Lung (tissue), 17 donors: ENCODE measurements at places on chromosomes 11 and 22. TPM values are rescaled to one million over a fixed set of nuclear protein-coding genes. Genes with fewer than 3 reads are reported as not detected.

The MYO7A gene
- total RNA-seq = 8.3 TPM

- no peak overlapping the region for H3K27ac ChIP-seq
- no peaks in the 10 kb centered on the region for H3K27me3 ChIP-seq
- no peak for DNase-seq
- H3K4me3 ChIP-seq = no peak overlapping the region
- H3K4me1 ChIP-seq = no peaks in the 10 kb centered on the region
These were observed 84.0 kb downstream of the MYEOV start for GRCh38 chr11:69377953-69378302.

DNA sequence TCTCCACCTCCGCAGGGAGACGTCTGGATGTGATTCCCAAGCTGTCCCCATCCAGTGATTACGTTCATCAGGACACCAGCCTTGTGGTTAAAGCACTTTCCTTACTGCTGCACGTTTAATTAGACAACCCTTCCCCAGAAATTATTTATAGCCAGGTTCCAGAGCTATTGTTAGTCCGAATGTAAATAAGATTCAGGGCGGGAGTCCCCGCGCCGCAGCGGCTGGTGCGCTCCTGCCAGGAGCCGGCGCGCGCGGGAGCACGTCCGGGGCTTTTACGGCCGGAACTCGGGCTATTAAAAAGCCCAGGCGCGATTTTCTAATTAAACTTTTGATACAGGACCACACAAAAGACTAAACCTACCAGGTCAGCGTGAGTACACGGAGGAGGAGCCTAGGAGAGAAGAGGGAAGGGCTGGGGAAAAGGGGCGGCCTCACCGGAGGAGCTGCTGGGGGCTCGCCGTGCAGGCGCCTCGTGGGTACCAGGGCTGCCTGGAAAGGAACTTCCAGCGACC lies 538.3 kb downstream of the OPCML start:
- no peak overlapping the region for H3K4me3 ChIP-seq
- H3K36me3 ChIP-seq = no peaks in the 10 kb centered on the region
- peaks cover 41% of the 10 kb centered on the region for H3K27me3 ChIP-seq
- no peak for DNase-seq
- H3K4me1 ChIP-seq = no peaks in the 10 kb centered on the region

GRCh38 chr11:40393511-40393910 lies 1065.9 kb downstream of the LRRC4C start:
- no peak for DNase-seq
- no peaks in the 10 kb centered on the region for H3K36me3 ChIP-seq
- H3K27me3 ChIP-seq = no peaks in the 10 kb centered on the region

DNA sequence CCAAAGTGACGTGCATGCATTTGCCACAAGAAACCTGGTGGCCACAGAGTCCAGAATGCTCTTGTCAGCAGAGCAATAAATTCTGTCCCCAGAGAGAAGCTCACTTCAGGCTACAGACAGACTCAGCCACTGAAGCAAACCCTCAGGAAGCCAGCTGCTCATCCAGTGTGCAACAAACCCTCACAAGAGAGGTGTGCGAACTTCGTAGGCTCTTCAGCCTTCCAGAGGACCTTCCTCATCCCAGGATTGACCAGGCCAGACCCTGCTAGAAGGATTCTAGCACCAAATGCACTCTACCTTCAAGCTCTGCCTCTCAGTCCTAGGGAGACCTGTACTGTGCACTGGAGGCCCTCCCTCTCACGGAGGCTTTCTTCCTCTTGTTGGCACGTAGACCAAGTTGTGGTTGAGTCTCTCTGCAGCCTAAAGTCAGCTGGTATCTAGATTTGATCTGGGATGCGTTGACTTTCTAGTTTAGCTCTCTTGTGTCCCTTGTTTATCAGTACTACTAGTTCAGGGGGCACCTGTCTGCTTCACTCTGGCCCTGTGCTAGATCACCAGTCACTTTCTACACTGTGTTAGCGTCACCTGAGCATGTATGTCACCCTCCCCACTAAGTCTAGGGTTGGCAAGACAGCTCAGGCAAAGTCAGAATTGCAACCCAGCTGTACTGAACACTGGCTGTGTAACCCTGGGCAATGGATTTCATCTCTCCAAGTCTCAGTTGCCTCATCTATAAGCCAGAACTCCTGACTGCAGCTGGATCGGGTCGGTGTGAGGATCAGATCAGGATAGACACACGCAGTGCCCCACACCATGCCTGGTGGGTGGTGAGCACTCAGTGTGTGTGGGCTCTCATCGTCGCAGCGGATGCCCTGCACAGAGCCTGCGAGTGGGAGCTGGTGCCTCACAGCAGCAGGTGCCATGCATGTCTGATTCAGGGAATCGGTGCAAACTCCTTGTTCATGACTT lies 22.1 kb upstream of the TMPRSS13 start:
- no peaks in the 10 kb centered on the region for H3K27me3 ChIP-seq
- no peak for DNase-seq
- H3K27ac ChIP-seq = no peak overlapping the region
- H3K4me3 ChIP-seq = no peak overlapping the region
- H3K36me3 ChIP-seq = no peaks in the 10 kb centered on the region

DNA sequence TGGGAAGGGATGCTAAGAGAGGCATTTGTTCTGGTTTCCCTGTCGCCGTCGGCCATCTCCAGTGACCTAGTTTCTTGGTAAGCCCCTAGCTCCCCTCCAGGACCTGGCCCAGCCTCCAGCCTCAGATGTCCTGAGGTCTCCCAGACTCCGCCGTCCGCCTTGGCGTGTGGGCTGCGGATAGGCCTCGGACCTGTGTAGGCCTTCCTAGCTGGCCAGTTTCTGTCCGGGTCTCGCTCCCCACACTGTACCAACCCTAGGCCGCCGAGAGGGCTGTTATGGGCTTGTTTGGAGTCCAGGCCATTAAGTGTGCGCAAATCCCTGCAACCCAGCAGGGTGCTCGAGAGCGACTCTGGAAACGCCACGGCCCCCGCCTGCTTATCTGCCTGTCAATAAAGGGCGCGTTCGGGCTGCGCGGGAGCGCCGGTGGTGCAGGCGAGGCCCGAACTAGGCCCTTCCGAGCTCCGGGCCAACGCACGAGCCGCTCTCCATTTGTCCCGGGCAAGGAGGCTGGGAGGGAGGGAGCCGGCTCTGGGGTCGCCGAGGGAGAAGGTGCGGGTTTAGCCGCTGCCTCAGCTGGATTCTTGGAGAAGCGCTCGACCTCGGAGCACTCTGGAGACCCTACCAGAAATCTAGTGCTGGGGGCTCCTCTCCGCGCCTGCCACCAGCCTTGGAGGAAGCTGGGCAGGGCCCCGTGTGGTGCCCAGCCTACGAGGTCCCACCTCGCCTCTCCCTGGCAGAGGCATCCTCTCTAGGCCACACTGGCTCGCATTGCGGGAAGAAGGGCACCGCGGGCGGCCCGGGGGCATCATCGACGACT lies 8.7 kb upstream of the PAX6 start:
- H3K36me3 ChIP-seq = no peaks in the 10 kb centered on the region
- H3K27ac ChIP-seq = no peak overlapping the region
- peaks cover 98% of the 10 kb centered on the region for H3K27me3 ChIP-seq
- DNase-seq = peak; percentile 14

The SNX32 gene
- total RNA-seq = 0.77 TPM

- H3K4me1 ChIP-seq = no peaks in the 10 kb centered on the region
- H3K4me3 ChIP-seq = no peak overlapping the region
- no peak overlapping the region for H3K27ac ChIP-seq
- no peaks in the 10 kb centered on the region for H3K27me3 ChIP-seq
- no peaks in the 10 kb centered on the region for H3K36me3 ChIP-seq
- no peak for DNase-seq
These were observed 152.0 kb downstream of the LRRC4C start for GRCh38 chr11:41307296-41308080.

The TSPAN32 gene
- 7.6 TPM for total RNA-seq

GRCh38 chr22:24805790-24806662 lies at the start of gene SGSM1:
Gene SGSM1, plus strand, starts transcription at chr22:24806211. Its CDS starts 115 bp downstream, at chr22:24806326.
- DNase-seq = peak; percentile 73
- H3K27me3 ChIP-seq = no peaks in the 10 kb centered on the region
- H3K27ac ChIP-seq = peak within 1 kb of the TSS; percentile 81
- H3K4me1 ChIP-seq = no peaks in the 10 kb centered on the region

DNA sequence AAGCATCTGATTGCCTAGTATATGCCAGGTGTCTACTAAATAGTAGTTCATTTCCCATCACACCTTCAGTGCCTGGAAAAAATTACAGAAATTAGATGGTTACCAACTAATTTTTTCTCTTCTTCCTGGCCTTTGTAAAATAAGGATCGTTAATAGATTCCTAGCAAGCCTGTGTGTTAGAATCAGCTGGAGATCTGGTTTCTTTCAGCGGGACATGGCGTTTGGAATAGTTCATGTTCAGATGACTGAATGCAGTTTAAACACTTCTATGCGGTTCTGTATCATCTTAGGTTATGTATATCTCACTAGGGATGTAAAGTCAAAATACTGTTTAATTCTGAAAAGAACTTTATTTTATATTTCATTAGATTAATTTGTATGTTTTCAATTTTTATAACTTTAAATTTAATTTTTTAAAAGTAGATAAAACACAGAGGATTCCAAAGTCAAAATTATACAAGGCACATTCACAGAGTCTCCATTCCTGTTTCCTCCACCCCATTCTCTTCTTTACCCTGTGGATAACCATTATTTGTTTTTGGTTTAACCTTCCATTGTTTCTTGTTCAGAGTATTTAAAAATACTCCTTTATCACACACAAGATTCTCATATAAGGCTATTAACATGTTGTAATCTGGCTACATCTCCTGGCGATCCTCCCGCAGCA lies 132.8 kb downstream of the ATXN10 start:
- no peak overlapping the region for H3K27ac ChIP-seq
- no peak for DNase-seq
- no peaks in the 10 kb centered on the region for H3K4me1 ChIP-seq
- no peaks in the 10 kb centered on the region for H3K36me3 ChIP-seq

DNA sequence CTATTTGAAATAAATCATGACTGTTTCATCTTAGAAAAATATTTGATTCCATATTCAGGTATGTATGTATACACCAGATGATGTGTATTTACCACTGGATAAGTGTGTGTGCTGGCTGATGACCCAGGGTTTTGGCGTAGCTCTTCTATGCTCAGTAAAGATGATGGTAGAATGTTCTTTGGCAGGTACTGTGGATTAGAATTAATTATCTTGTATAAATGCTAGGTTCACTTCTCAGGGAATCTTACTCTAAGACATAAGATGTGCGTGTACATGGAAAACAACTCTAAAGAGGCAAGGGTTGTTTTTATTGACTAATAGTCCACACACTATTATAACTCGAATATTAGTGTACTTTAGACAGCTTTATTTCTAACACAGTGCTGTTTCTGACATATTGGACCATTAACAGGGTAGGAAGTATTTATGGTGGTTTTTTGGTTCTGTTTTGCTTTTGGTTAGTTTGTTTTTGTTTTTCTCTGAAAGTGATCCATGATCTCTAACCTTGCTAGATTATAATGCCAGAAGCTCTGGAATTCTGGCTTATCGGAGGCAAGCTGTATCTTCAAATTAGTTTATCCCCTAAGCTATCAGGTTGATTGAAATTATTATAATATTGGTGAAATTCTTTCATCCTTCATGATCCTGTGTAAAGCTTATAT lies 1.0 kb upstream of the HBG1 start:
- DNase-seq = no peak
- no peaks in the 10 kb centered on the region for H3K4me1 ChIP-seq
- H3K27ac ChIP-seq = no peak overlapping the region
- H3K4me3 ChIP-seq = no peak overlapping the region
- H3K36me3 ChIP-seq = no peaks in the 10 kb centered on the region
- no peaks in the 10 kb centered on the region for H3K27me3 ChIP-seq

GRCh38 chr11:34124885-34125668 lies 19.6 kb downstream of the NAT10 start:
- peak; percentile 9 for DNase-seq
- no peak overlapping the region for H3K27ac ChIP-seq
- no peaks in the 10 kb centered on the region for H3K27me3 ChIP-seq
- H3K4me1 ChIP-seq = no peaks in the 10 kb centered on the region
- peaks cover 36% of the 10 kb centered on the region for H3K36me3 ChIP-seq

DNA sequence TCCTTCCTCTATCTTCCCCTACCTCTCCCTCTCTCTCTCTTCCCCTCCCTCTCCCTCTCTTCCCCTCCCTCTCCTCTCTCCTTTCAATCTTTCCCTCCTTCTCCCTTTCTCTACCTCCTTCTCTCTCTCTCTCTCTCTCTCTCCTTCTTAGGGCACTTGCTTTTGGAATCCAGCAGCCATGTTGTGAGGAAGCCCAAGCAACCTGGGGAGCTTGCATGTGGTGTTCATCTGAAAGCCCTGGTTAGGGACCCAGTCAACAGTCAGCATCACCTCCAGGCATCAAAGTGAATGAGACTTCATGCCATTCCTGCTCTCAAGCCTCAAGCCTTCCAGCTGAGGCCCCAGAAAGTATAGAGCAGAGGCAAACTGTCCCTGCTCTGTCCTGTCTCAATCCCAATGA lies 65.6 kb upstream of the SHISAL1 start:
- no peaks in the 10 kb centered on the region for H3K27me3 ChIP-seq
- DNase-seq = no peak
- H3K36me3 ChIP-seq = no peaks in the 10 kb centered on the region
- no peak overlapping the region for H3K4me3 ChIP-seq
- peaks cover 12% of the 10 kb centered on the region for H3K4me1 ChIP-seq

The DLG2 gene
- total RNA-seq = 9.9 TPM

DNA sequence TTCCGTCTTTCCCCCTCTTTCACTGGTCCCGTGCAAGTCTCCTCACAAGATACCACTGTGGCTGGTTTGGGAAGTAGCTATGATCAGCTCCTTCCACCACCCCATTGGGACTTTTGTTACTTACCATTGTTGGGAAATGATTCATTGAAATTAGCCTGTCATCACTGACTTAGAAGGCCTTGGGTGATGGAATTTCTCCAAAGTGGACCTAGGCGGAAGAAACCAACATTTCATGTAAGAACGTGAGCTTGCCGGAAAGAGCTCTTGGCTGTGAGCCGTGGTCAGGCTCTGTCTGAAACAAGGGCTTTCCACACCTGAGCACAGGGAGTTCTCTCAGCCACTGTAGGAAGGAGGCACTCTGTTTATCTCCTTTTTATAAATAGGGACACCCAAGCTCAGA lies 23.5 kb upstream of the CRYBB3 start:
- H3K27ac ChIP-seq = no peak overlapping the region
- no peak overlapping the region for H3K4me3 ChIP-seq
- DNase-seq = no peak
- no peaks in the 10 kb centered on the region for H3K4me1 ChIP-seq
- H3K27me3 ChIP-seq = no peaks in the 10 kb centered on the region

DNA sequence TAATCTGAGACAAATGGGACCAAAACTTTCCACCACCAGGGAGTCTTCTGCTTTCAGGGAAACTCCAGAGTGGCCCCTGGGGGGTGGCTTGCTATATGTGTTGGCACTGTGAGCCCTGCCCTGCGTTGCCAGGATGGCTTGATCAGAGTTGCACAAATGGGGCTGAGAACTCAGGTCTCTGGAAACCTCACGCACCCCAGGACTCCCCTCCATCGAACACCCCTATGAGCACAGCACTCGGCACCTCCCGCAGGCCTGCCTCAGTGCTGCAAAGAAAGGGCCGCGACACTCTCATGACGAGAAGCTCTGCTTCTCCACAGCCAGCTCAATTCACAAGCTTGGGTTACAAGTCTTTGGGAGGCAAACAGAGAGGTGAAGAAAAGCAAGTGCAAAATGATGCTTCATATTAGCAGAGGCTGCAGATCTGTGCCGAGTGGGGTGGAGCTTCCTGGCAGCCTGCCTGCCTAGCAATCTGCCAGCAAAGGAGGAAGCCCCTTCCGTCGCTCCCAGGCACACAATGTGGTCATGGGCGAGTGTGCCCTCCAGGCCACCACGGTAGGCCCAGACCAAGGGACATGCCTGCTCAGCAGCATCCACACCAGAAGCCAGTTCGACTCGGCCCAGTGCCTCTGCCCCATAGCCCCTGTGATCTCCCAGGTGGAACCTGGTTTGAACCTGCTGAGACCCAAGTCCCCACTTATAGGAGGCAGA lies 55.7 kb downstream of the MYH9 start:
- peaks cover 41% of the 10 kb centered on the region for H3K36me3 ChIP-seq
- H3K27me3 ChIP-seq = no peaks in the 10 kb centered on the region
- H3K4me1 ChIP-seq = peaks cover 60% of the 10 kb centered on the region
